Fibroblast of the conjunctiva (primary cell): ENCODE measurements at places on chromosomes 12 and 14.

DNA sequence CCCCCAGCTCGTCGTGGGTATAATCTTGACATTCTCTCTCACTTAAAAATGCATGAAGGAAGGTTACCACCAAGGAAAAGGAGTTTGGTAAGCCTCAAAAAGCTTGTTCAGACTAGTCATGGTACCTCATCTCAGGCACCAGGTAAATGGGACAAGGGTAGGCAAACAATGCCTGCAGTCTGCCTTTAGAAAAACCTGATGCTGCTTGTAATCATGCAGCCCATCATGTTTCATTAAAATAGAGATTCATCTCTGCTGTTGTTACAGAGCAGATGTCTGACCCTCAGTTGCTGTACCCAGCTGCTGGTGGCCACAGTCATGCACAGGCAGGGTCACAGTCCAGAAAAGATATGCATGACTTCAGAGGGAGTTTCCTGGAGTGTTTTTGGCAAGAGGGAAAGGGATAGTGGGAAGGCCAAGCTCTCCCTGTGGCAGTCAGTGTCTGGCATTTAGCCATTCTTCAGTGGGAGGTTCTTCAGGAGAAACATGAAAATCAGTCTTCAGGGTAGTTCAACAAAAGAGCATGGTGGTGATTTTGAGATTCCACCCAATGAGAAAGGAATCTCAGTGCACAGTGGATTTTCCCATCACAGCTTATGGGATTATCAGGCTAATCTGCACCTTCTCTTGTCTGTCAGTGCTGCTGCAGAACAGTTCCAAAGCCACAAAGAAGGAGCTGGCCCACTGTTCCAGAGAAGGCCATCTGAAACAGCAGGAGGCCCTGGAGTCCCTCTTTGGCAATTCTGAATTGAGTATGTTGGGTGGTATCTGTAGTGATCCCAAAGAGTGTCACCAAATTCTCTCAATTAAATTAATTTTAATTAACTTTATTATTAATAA lies 202.7 kb upstream of the FRMD6 start:
- DNase-seq = no peak

DNA sequence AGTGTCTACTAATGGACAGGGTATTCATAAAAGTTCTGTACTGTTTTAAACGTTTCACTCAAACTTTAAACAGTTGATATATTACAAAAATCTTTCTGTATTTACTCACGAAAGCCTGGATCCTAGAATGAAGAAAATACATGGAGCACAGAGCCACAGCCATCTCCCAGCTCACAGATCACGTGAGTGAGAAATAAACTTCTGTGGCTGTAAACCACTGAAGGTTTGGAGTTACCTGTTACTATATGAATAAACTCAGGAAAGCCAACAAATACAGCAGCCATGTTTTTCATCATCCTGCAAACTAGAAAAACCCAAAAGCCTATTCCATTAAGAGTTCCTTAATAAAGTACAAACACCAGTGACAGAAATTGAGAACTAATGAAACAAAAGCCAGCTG lies 867 bp upstream of the TDG start:
- DNase-seq = no peak

GRCh38 chr14:32075672-32076277 lies 1.3 kb upstream of the ARHGAP5 start:
- DNase-seq = no peak

- DNase-seq = no peak
Observed at GRCh38 chr14:61627612-61628011, 67.7 kb upstream of the HIF1A start.

- no peak for DNase-seq
Observed at GRCh38 chr12:8644345-8645248, 18.0 kb downstream of the MFAP5 start.
